Inflammatory macrophage treated with lipopolysaccharide for 4 hours (primary cell): ENCODE measurements at places on chromosomes 1 and 21.

GRCh38 chr1:111507411-111508201 is 4.2 kb upstream of the ADORA3 start:
- DNase-seq, result peak; percentile 97

GRCh38 chr1:48472638-48473037 is 634 bp upstream of the SPATA6 start:
- DNase-seq, result no peak

GRCh38 chr1:180921891-180922630 is 9.4 kb downstream of the KIAA1614 start:
- no peak for DNase-seq

DNA sequence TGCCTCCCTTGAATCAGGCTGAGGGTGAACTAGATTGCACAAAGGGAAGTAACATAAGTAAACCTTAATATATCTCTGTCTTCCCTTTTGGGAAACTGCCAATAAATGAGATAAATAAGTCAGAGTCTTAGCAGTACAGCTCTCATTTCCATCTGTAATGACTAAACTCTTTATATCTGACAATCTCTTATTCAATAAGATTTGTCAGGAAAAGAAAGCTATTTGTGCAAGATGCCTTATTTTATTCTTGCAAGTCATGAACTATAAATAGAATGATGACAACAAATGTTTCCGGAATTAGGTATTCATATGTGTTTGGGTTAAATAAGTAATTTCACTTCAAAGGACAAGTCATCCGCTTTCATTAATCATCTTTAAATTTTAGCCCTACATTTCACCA is 229.2 kb downstream of the PTGER3 start:
- peak; percentile 72 for DNase-seq

DNA sequence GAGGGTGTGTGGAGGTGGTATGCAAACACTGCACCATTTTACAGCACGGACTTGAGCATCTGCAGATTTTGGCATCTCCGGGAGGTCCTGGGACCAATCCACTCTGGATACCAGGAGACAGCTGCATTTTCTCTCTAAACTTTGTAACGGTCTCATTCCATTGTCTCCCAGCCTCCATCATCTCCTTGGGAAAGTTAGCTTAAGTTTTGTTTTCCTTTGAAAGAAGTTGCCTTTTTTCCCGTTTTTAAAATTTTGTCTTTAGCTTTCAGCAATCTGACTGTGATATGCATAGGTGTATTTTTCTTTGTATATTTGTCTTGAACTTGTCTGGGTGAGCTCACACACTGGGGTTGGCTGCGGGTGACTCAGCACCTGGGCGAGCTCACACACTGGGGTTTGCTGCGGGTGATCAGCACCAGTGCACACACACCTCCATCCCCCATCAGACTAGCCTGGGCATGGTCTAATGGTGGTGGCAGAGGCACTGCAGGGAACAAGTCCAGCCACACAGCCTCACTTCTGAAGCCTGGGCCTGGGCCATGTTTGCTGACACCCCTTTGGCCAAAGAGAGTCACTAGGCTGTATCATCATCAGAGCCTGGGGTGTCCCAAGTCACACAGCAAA is 32.1 kb upstream of the COL18A1 start:
- DNase-seq, result no peak

GRCh38 chr1:157103268-157103667 is 3.7 kb upstream of the ETV3L start:
- DNase-seq, result no peak

GRCh38 chr1:98322966-98323365 is 338.6 kb upstream of the SNX7 start:
- DNase-seq, result no peak

DNA sequence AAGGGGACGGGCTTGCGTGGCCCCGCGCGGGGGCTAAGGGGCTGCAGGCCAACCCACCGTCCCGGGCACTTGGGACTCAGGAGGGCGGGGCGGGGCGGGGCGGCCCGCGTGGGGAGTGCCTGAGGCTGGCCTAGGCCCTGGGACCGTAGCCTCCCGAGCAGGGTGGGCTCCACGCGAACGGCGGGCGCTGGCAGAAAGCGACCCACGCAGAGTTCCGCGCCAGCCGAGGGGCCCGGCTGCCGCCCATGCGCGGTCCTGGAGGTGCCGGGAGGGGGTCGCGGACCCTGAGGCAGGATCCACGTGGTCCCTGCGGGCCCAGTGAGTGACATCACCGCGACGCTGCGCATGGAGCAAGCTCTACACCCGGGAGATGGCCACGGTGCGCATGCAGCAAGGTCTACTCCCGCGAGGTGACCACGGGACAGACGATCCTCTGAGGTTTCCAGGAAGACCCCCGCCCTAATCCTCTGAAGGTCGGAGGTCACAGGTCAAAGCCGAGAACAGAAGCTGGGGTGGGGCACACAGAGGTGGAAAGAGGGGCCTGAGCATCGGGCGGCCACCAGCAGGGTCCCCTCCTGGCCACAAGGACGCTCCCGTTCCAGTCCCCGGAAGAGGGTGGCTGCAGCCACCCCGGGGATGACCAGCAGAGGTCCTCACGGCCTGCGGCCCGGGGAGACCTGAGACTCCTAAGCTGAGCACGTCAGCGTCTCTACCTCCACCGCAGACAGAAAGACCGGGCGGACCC is 13.5 kb upstream of the SLC19A1 start:
- peak; percentile 67 for DNase-seq

DNA sequence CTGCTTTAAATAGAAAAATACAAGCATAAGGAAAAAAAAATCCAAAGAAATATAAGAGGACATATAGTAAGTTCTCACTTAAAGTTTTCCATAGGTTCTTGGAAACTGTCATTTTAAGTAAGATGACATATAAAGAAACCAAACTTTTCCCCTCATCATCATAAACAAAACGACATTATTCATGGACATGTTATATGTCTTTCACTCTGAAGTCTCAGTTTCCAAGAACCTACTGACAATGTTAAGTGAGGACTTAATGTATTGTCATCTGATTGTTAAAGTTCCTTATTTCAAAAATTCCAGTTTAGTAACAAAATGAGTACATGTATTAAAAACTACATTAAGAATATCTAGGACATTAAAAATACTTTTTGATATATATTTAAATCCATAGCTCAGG is 69.6 kb upstream of the GFI1 start:
- DNase-seq, result no peak

DNA sequence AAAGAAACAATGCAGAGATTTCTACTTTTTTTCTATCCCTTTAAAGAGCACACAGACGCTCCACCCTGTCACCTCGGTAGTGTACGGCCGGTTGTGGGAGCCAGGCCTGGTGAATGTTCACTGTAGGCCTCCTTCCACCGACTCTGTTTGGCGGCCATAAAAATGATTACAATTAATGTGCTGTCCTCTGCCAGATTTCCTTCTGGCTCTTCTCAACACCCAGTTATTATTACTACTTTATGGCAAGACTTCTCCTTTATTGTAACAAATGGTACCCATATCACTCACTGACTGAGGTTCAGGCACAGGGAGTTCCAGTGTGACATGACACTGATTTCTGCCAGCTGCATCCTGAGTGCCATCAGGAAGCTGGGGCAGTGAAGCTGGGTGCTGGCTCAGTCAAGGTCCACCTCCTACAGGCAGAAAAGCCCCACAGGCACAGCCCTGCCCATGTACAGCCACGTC is 37.4 kb downstream of the GPR161 start:
- DNase-seq, result no peak

DNA sequence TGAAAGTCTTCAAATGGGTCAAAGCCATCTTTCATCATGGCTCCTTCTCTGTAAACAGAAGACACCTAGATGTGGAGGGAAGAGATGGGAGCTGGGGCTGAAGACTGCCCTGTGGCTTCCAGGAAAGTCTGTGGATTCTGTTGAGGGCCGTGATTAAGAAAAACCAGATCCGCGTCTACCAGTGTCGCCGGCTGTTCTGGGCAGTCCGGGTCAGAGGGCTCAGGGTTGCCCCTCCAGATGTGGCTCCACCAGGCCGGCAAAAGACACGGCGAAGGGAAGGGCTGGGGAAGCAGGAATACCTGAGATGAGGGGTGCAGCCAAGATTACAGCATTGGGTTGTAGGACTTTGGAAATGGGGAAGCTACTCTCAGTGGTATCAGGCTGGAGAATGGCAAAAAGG is 162.6 kb downstream of the RHOU start:
- DNase-seq, result no peak

DNA sequence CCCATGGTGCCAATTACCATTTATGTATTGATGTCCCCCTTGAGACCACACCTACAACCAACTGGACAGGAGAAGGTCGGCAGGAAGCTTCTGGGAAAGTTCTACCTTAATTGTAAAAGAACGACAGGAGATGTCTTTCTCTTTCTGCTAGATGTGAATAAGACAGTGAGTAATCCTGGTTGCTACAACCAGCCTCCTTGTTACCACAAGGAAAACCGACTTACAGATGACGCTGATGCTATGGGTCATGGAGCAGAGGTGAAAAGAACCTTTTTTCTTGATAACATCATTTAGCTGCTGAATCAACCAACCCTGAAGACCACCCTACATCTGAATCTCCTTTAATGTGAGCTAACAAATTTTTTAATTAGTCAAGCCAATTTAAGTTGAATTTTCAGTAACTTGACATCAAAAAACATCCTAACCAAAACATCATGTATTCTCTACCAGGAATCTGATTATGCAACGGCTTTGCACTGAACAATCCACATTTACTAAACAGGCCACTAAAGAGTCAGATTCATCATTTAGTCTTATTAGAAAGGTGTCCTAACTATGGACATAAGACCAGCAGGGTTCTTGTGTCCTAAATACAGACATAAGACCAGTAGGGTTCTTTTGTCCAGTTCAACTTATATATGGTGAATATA is 23.0 kb downstream of the RGS2 start:
- DNase-seq, result no peak

GRCh38 chr1:166112425-166112824 is 54.4 kb downstream of the FAM78B start:
- DNase-seq, result no peak

DNA sequence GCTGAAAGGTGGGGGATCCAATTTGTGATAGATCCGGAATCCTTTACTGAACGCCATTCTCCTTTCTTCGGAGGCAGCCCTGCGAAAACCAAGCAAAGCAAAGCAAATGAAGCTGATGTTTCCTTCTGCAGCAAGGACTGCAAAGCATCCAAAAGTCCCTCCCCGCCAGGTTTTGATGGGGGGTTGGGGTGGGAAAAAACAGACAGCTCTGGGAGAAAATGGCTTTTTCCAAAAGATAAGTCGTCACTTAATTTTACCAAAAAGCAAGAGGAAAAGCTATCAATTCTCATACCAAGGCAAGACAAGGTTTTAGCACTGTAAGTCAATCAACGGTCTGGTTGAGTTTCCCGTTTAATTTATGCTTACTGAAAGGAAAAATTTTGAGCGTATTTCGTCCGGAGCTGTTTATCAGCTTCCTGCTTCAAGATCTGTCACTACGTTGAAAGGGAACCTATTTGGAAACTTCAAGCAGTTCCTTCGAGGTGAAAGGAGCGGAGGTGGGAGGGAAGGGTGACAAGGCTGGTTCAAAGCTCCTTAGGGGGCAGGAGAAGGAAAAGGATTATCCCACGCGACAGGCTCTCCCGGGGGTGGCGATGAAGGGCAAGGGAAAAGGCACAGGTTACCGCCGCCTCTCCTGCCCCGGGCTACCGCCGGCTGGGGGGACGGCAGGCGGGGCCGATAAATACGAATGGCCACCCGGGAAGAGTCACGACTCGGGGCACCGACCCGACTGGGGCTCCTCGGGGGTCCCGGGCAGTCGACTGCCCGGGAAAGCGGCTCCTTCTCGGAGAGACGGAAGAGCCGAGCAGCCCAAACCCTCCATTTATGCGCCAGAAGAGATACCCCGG is 750 bp downstream of the SYNJ1 start:
- peak; percentile 83 for DNase-seq

DNA sequence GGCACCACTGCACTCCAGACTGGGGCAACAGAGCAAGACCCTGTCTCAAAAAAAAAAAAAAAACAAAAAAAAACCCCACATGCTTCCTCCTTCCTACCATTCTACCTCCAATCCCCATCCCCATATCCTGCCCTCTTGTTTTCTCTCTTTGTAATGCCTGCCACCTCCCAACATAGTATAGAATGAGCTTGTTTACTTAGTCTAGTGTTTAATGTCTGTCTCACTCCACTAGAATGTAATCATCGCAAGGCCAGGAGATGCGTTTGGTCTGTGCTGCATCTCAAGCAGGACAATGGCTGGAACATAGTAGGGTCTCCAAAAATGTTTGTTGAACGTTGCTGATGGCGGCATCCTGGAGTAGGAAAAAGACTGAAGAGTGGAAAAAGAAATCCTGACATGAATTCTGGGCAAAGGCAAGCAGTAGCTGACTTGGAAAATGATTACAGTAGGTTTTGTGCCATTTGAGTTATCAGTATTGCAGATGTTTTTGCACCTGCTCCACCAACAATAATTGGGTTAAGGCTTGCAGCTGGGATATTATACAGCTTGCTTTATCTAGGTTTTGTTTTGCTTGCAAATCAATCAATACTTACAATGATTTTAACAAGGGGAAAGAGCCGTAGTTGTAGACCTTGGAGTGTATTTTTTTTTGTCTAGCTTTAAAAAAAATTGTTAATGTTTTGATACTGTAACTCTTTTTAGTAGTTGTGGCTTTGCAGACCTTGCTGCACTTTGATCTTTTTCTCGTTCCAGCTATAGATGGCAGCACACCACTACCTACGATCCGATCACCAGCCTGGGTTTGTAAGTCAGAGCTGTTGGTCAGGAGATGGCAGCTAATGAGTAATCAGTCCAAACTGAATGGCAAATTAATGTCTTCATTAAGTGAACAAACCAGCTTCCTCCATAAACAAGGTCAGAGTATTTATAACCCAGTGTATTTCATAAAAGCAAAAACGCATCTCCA is 62.4 kb downstream of the BACH1 start:
- no peak for DNase-seq

DNA sequence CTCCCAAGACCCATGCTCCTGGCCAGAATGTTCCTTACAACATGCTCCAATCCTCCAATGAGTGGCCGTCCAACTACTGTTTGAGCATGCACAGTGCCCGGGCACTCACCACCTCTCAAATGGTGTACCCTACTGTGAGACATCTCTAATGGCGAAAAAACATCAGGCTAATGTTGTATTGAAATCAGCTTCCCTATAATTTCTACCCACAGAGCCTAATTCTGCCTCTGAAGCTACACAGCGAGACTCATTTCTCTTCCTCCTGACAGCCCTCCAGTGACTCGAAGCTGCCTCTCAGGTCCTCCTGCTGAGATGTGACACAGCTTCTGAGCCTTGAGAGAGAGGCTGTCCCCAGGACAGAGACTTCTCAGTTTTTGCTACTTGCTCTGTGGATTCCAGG is 130.7 kb downstream of the FAM78B start:
- DNase-seq, result no peak

GRCh38 chr1:99557546-99558202 is 88.2 kb upstream of the PALMD start:
- no peak for DNase-seq

DNA sequence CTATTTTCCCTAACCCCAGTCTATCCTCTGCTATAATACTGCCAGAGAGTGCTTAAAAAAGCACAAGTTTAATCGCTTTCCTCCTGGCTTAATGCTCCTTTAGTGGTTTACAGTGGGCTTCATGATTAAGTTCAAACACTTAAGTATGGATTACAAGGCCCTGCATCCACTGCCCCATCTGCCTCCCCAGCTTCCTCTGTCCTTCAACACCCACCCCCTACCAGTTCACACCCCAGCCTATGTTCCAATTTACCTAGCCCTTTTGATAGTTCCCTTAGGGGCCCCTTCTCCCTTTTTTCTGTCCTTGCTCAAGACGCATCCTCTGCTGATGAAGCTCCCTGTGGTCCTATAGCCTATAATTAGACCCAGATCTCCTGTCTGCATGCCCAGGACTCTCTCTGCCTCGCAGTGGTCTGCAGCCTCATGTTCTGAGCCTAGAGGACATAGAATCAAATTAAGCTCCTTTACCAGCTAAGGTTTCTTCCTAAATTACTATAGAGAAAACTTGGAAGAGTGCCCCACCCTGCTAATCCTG is 212.5 kb downstream of the FGGY start:
- DNase-seq, result no peak

GRCh38 chr1:208747979-208748378 is 503.8 kb upstream of the PLXNA2 start:
- DNase-seq, result no peak
